ENCODE measurements at places on chromosomes 1 and 21.

DNA sequence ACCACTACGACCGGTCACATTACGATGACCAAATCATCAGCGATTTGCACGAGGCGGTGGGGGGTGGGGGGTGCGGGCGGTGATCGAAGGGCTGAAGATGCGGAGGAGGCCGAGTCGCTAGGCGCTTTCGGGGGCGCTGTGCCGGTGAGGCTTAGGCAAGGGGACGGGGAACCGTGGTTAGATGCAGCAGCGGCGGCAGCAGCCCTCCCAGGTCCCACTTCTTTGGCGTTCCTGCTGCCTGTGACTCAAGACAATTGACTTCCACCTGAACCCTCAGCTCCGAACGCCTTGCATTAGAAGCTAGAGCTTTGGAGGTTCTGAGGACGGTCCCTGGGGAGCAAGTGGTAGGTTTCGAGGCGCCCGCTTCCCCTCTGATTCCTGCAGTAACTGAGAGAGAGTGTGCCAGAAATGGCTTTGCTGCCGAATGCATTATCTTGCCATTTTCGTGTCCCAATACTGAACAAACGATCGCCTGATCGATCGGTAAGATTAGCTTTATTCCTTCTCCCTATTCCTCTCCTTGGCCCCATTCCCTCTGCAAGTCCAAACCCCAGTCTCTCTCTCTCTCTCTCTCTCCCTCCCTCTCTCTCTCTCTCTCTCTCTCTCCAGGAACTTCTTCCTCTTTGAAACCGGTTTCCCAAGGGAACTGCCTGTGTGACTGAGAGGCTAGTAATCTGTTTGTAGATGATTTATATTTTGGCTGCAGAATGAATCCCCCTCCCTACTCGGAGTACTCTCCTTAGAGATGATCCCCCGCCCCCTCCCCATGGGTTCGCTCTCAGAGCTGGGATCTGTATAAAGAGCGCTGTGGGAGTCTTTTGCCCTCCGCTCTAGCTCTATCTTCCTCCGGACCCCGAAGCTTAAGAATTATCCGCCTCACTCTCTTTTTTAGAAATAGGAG lies 735 bp upstream of the BRINP3 start:
- peak; percentile 62 for DNase-seq

GRCh38 chr1:241695246-241696171 lies 43.4 kb downstream of the WDR64 start:
- peak; percentile 73 for DNase-seq

- no peak for DNase-seq
Observed at GRCh38 chr21:45546636-45547544, 4.7 kb upstream of the SLC19A1 start.

DNA sequence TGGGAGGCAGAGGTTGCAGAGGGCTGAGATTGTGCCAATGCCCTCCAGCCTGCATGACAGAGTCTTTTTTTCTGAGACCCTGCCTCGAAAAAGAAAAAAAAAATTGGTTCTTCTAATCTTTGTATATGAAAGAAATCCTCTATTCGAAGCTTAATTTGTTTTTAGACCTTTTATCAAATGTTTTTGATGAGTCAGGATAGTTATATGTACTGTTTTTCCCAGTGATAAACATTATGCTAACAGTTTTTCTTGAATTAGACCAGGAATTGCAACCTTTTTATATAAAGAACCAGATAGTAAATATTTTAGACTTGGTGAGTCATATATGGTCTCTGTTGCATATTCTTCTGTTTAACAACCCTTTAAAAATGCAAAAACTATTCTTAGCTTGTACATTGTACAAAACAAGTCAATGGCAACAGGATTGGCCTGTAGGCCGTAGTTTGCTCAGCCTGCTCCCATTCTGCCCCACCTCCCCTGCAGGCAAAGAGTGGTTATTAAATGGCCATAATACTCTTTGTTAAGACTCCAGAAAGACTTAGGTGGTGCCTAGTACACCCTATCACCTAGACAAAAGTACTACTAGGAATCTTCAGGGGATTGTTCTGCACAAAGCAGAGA lies 45.2 kb downstream of the LYST start:
- DNase-seq: peak; percentile 75

DNA sequence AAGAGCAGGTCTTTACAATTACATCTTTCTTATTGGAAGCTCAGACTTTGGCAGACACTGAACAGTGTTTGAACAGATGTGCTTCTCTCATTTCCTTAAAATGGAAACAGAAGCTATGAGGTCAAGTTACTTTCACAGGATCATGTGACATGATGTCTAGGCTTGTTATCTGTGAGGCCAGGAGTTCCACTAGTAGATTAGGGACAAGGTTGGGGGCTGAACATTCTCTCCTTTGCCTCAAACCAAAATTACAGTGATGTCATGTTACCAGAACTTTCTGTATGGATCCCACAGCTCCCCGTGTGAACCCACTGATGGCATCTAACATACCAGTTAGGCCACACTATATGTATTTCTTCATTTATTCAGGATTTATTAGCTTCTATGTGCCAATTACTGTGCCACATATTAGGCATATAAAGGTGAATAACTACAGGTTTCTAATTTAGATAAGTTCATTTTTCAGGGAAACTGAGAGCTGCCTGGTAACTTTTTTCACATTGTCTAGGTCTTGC lies 6.0 kb downstream of the DYNLT5 start:
- DNase-seq: no peak

GRCh38 chr1:182877842-182878241 lies 38.7 kb downstream of the DHX9 start:
- DNase-seq: no peak

- no peak for DNase-seq
Observed at GRCh38 chr1:229223498-229223897, 47.4 kb upstream of the RAB4A start.

DNA sequence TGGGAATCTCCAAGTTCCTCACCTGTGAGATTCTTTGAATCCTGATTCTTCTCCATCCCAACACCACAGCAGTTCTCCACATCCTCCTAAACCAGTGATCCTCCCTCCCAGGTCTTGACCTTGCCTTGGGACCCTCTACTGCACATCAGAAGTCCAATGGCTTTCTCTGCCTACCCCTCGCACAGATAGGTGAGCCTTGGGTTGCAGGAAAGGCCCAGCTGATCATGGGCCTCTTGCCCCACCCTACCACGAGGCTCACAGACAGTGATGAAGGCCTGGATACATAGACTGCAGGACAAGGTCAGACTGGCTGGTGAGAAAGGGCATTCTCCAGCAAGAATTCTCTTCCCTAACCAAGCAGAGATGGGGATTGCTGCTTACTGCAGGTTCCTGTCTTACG lies 825 bp downstream of the FABP3 start:
- no peak for DNase-seq

DNA sequence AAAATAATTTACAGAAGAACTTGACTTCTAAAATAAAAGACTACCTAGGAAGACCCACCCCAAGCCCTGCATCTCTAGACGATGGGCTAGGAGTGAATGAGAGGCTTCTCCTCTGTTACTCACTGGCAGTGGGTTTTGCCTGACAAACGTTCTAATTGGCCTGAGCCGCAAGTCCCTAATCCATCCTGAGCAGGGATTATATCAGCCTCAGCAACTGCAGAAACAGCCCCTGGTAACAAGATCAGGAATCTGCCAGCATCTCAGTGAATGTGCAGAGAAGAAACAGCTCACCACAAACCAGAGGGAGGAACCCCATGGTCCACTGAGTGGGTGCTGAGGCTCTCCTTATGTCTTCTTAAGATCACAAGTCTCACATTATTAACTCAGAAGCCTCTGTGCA lies 240.6 kb downstream of the BRINP2 start:
- no peak for DNase-seq

- peak; percentile 54 for DNase-seq
Observed at GRCh38 chr1:199857108-199857507, 170.4 kb upstream of the NR5A2 start.

DNA sequence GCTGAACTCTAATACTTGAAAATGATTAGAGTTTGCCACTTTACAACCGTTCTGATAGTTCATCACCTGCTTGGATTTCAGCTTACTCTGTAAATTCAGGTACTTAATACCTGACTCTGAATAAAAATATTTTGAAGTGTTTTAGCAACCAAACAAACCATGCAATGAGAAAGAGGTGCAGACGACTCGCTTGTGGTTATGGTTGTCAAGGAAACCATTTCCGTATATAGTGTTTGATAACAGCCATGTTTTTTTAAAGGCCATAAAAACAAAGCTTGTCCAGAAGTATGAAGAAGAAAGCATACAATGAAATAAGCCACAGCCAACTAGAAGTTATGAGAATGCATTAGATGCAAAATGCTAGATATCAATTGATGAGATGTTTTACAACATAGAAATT lies 167.2 kb upstream of the HMCN1 start:
- peak; percentile 65 for DNase-seq

DNA sequence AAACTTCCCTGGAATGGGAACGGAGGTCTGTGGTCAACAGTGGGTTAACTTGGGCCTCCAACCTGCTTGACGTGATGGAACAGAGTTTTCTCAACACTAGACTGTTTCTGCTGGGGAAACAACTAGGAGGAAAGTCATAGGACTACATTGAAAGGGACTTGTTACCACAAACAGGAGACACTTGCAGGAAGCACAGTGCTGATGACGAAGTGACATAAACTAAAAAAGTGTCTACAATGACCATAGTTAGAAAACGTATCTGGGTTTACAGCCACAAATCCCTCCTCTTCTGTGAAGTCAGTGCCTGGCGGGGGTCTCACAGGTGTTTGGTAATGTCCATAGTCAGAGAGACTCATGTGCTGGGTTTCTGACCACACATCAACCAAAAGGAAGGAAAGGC lies 86.3 kb downstream of the FCRL5 start:
- DNase-seq: no peak

- no peak for DNase-seq
Observed at GRCh38 chr1:2927393-2928360, 93.6 kb upstream of the ACTRT2 start.

DNA sequence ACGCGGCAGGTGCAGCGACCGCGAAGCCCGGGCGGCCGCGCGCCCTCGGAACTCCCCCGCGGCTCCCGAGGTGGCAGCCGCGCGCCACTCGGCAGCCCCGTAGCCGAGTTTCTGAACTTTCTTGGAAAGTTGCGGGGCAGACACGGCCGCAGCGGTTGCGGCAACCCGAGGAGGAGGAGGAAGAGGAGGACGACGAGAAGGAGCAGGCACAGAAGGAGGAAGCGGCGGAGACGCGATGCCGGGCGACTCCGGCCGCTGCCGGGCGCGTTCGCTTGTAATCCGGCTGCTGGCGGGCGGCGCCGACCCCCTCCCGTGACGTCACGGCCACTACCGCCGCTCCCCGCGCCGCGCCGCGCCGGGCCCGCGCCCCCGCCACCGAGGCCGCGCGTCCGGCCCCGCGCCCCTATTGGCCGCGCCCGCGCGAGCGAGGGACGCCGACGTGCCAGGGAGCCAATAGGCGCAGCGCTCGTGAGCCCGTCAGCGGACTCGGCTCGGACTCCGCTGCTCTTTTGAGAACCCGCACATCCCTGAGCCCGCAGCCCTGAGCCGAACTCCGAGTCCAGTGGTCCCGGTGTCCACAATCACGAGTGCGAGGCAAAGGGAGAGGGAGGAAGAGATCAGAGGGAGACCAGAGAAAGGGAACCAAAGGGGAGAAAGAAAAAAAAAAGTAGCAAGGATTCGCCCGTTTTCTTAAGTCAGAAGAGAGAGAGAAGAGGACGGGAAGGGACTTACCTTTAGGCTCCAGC lies 736 bp upstream of the BARHL2 start:
- DNase-seq: no peak

DNA sequence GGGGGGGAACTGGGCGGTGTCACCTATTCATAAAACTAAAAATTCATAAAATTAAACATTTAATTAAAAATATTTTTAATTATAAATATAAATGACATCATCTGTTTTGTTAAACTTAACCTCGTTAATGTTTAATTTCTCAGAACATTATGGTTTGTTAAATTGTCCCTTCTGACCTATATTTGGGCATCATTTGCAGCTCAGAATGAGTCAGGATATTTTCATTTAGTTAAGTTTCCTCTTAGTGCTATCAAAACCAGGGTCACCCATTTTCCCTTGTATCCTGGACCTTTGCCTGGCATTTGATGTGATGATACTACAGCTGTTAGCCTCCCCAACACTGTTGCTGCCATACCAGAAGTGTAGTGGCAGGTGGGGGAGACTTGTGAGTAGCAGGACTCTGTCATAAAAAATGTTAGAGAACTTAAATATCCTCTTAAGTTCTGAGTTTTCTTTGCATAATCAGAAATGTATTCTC lies 30.3 kb downstream of the TSNAX start:
- DNase-seq: no peak

- peak; percentile 37 for DNase-seq
Observed at GRCh38 chr1:25120281-25120680, 112.0 kb downstream of the SYF2 start.

- no peak for DNase-seq
Observed at GRCh38 chr1:68270951-68271350, 38.6 kb upstream of the WLS start.

DNA sequence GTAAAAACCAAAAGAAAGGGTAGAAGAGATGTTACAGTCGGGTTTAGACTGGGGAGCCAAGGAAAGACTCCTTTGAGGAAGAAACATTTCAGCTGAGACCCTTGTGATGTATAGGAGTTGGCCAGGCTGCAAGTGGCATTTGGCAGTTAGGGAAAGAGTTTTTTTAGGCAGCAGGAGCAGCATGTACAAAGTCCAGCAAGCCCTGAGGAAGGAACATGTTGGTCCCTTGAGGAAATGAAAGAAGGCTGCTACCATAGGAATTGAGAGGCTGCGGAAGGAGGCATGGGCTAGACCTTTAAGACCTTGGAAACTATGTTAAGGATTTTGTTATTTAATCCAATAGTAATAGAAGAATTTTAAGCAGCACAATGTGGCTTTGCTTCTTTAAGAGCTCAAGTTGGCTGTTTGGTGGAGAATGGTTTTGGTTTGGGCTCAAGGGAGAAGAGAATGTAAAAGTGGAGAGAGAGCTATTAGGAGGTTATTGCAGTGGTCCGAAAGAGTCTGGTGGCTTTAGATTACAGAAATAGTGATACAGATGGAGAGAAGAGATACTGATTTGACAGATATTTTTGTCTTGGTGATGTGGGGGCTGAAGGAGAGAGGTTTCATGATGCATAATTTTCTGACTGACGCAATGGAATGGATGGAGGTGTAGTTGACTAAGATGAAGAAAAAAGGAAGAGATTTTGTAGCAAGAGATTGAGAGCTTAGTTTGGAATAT lies 26.6 kb downstream of the SMAP2 start:
- no peak for DNase-seq

GRCh38 chr1:56080123-56080522 lies 499.2 kb downstream of the PLPP3 start:
- no peak for DNase-seq

DNA sequence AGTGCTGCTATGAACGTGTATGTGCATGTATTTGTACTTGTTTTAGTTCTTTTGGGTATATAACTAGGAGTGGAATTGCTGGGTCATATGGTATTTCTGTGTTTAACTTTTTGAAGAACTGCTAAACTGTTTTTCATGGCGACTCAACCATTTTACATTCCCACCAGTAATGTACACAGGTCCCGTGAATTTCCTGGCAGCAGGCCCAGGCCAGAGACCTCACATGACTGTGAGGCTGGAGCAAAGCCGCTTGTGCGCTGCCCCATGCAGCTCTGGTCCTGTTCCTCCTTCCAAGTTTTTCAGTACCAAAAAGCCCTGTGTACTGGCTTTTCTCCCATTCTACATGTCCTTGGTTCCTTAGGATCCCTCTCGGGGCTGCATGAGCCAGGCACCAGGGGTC lies 29.6 kb downstream of the ACOT11 start:
- no peak for DNase-seq
